Osteoblast (primary cell): ENCODE measurements at places on chromosomes 6 and 20. TPM values are rescaled to one million over a fixed set of nuclear protein-coding genes. Genes with fewer than 3 reads are reported as not detected.
A peak's percentile ranks its signal among the peaks of the same experiment; 100 is the strongest.

SLC17A4 gene
- not detected in 2 replicates for total RNA-seq

MYB gene
- total RNA-seq, result under 0.01 and 0.36 TPM in 2 replicates

MYLK2 gene
- total RNA-seq, result under 0.01 and 0.36 TPM in 2 replicates

DNA sequence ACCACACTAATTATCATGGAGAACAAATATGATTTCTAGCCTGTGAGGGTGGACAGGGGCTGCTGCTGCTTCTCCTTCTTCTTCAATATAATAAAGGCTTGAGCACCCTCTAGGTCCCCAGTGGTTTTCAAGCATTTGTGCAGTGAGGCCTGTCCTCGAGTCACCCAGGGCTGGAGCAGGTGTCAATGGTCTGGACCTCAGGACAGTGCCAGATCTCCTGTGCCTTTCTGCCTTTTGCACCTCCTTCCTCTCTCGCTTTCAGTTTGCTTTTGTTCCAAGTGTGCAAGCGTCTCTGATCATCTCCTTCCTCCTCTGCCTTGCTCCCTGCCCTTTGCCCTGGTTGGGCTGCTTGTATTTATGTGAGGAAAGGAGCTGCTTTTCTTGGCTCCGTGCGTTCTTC lies 152.2 kb upstream of the SYNDIG1 start:
- H3K4me3 ChIP-seq, result no peak overlapping the region
- DNase-seq, result no peak
- no peaks in the 10 kb centered on the region for H3K4me1 ChIP-seq
- H3K27me3 ChIP-seq, result no peaks in the 10 kb centered on the region
- no peaks in the 10 kb centered on the region for H3K36me3 ChIP-seq
- no peak overlapping the region for H3K27ac ChIP-seq

GRCh38 chr6:128807577-128807976 lies 75.4 kb upstream of the LAMA2 start:
- H3K36me3 ChIP-seq, result no peaks in the 10 kb centered on the region
- no peak overlapping the region for H3K4me3 ChIP-seq
- no peaks in the 10 kb centered on the region for H3K27me3 ChIP-seq
- H3K4me1 ChIP-seq, result no peaks in the 10 kb centered on the region
- no peak overlapping the region for H3K27ac ChIP-seq

- no peak overlapping the region for H3K27ac ChIP-seq
- no peaks in the 10 kb centered on the region for H3K27me3 ChIP-seq
- H3K36me3 ChIP-seq, result no peaks in the 10 kb centered on the region
Measured at GRCh38 chr6:83696674-83697073, 12.2 kb downstream of the SNAP91 start.

- no peaks in the 10 kb centered on the region for H3K27me3 ChIP-seq
- H3K36me3 ChIP-seq, result no peaks in the 10 kb centered on the region
- DNase-seq, result no peak
- H3K4me1 ChIP-seq, result no peaks in the 10 kb centered on the region
Measured at GRCh38 chr6:96980142-96980541, 55.6 kb downstream of the KLHL32 start.

GRCh38 chr6:151300267-151300991 lies 60.7 kb downstream of the AKAP12 start:
- H3K27ac ChIP-seq, result no peak overlapping the region
- no peak for DNase-seq
- H3K27me3 ChIP-seq, result no peaks in the 10 kb centered on the region
- H3K4me3 ChIP-seq, result no peak overlapping the region
- no peaks in the 10 kb centered on the region for H3K4me1 ChIP-seq

DNA sequence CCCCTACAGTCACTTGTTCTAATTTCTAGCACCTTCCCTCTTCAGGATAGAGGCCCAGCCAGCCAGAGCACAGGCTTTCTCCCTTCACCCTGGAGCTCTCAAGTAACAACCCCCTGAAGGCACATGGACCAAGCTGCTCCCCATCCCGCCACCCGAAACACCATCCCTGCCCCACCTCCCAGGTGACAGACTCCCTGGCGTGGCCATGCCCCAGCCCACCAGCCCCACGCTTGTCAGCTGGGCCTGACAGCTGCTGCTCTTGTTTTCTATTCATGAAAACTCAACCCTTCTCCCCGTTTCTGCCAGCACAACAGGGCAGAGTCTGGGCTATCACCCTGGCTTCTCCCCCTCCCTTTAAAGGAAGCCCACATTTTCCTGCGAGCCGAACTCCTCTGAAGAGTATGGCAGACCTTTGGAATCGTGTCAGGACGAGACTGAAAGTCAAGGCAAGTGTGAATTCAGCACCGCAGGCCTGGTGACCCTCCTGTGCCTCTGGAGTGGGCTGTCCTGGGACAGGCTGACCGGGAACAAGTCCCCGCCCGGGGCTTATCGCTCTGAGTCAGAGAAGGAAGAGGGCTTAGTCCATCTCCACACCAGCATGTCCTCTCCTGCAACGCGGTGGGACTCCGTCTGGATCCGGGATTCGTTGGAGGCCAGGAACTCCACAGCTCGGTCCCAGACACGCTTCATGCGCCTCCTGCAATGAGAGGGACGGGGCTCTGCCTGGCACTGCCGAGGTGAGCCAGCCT lies 16.7 kb downstream of the LEMD2 start:
- DNase-seq, result peak; percentile 92
- H3K27me3 ChIP-seq, result no peaks in the 10 kb centered on the region
- peak overlapping the region; percentile 86 for H3K27ac ChIP-seq

GRCh38 chr20:33871362-33871761 lies 60.2 kb downstream of the CHMP4B start:
- no peak overlapping the region for H3K27ac ChIP-seq
- H3K27me3 ChIP-seq, result peaks cover 2% of the 10 kb centered on the region
- peak; percentile 87 for DNase-seq
- H3K4me3 ChIP-seq, result peak overlapping the region; percentile 54
- H3K36me3 ChIP-seq, result no peaks in the 10 kb centered on the region
- peaks cover 6% of the 10 kb centered on the region for H3K4me1 ChIP-seq

DNA sequence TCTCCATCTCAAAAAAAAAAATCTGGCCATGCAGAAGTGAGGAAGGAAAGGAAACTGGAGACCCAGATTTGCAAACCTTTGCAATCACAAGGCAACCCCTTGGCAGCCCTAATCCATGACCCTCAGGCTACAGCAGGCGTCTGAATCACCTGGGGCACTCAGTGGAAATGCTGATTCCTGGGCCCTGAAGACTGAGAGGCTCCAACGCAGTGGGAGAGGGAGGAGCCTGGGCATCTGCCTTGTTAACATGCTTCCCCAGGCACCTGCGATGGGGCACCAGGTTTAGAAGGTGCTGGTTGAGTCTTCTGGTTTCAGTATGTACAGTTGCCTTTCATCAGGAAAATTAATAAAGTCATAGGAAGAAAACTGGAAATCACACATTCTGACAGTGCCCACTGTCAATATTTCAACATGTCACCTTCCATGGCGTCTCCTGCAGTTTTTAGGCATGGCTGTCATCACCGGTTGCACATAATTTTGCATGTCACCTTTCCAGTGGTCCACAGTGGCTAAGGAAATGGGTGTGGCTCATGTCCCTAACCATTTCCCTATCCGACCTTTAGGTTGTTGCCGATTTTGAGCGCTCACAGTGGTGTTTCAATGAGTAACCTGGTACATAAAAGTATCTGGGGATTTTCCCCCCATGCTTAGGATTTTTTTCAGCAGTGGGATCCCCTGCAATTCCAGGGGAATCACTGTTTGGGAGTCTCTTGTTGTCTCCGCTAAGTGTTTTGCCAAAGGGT lies 56.9 kb downstream of the PREX1 start:
- H3K36me3 ChIP-seq, result no peaks in the 10 kb centered on the region
- H3K27ac ChIP-seq, result no peak overlapping the region
- H3K4me3 ChIP-seq, result no peak overlapping the region
